Omental fat pad (tissue), 4 donors: ENCODE measurements at places on chromosomes 5 and 9. TPM values are rescaled to one million over a fixed set of nuclear protein-coding genes. Genes with fewer than 3 reads are reported as not detected.

- DNase-seq, result no peak
These were observed 40.8 kb upstream of the LARP1 start for GRCh38 chr5:154714266-154714986.

GRCh38 chr5:143140492-143141203, 262.8 kb downstream of the NR3C1 start:
- DNase-seq, result no peak

DNA sequence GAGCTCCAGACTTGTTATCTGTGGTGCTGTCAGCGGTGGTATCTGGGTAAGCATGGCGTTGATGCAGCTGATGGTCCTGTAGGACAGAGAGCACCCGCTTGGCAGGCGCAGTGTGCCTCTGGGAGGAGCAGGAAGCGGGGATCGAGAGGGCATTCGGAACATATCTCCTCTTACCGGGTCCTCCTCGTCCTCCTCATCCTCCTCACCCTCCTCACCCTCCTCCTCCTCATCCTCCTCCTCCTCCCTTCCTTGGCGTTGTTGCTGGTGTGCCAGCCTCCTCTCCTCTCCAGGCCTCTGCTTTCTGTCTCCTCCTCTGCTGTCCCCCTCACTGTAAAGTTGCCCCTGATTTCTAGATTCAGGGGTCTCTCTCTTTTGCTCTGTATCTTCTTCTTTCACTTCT, 21.2 kb downstream of the ECM2 start:
- DNase-seq, result no peak

GRCh38 chr5:104400941-104401340, 838.4 kb upstream of the NUDT12 start:
- no peak for DNase-seq

- no peak for DNase-seq
These were observed 138.5 kb upstream of the S1PR3 start for GRCh38 chr9:88852794-88853193.

DNA sequence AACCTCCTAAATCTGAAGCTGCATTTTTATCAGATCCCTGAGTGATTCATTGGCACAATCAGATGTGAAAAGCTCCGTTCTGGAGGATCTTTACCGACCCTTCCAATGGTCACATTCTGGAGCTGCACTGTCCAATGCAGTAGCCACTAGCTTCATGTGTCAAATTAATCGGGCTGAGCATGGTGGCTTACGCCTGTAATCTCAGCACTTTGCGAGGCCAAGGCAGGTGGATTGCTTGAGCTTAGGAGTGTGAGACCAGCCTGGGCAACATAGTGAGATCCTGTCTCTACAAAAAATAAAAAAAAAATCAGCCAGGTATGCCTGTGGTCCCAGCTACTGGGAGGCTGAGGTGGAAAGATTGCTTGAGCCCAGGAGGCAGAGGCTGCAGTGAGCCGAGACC, 3.7 kb downstream of the IL17B start:
- no peak for DNase-seq

DNA sequence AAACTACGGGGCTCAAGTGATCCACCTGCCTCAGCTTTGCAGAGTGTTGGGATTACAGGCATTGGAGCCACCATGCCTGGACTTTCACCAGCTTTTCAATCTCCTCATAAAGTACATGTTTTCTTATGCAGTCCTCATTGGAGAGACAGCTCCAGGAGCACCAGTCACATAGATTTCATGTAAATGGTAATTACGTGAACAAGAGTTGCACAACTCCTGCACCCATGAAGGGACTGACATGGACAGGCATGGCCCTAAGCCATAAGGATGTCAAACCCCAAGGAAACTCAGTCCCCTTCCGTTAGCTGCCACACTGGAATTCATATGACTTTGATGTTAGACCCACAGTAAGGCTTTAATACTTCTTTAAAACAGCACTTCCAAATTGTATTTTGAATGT, 7.6 kb upstream of the ADGRV1 start:
- no peak for DNase-seq

DNA sequence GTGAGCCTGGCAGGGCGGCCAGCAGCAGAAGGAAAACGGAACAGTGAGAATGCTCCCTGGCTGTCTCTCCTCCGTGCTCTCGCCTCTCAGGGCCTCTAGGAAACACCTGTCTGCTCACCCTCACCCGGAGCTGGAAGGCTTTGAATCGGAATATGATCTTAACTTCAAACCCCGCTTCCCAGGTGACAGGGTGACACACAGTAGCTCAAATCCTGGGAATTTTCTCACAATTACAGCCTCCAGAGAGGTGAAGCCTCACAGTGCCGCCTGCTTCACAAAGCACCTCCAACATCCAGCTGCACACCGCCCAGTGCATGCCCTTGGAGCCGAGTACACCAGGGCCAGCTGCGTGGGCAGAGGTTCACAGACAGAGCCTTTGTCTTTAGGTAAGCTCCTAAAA, 12.5 kb downstream of the SEC16A start:
- no peak for DNase-seq

DNA sequence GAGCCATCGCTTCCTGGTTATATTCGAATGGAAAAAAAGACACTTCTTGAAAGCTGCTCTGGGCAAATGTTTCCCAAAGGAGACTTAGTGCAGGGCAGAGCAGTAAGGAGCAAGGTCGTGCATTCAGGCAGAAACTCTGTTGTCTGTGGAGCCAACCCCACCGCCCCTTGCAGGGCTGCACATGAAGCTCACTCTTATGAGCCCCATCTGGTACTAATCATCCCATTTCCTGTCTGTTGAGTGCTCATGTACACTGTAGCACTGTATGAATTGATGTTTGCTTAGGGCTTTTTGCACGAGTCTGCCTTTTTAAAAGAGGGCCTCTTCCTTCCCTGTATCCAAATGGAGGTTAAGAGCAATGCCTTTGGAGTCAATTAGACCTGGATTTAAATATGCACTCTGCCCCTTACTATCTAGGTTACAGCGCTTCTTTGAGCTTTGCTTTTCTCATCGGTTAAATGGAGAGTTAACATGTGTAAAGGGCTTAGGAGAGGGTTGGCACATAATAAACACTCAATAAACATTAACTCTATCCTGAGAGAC, 25.4 kb downstream of the HMHB1 start:
- no peak for DNase-seq

GRCh38 chr9:92146610-92147009, 31.4 kb upstream of the SPTLC1 start:
- DNase-seq, result no peak

DNA sequence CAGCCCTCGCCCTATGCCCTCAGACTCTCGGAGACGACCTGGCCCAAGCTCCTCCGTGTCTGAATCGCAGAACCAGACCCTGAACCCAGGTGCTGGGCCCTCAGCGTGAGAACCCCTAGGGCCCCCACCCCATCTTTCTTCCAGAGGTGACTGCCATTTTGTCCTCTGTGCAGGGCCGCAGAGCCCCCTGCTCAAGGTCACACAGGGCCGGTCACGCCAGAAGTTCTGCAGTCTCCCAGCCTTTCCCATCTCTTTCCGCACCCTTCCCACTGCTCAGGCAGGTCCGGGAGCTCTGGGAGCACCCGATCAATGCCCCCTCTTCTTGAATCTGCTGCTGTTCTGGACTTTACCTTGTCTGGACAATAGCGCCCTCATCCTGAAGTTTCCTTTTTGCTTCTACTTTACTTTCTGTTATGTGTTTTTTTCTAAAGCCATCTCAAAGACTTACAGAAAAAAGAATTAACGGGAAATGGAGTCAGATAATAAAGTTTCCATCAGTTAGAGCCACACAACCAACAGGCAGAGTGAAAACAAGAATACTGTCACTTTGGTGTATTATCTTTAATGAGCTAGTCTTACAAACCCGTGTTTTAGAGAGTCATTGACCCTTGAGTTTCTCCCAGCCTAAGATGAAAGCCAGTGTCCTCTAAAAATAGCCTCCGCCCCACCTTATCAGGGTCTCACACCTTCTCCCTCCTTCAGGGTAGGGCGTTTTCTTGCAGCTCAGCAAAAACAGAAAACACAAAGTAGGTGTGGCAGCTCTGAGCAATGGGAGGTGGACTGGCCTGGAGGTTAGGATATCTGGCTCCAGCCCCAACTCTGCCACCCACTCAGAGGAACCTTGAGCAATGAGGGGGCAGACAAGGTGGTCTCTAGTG, 1.8 kb downstream of the TMOD1 start:
- DNase-seq, result no peak

DNA sequence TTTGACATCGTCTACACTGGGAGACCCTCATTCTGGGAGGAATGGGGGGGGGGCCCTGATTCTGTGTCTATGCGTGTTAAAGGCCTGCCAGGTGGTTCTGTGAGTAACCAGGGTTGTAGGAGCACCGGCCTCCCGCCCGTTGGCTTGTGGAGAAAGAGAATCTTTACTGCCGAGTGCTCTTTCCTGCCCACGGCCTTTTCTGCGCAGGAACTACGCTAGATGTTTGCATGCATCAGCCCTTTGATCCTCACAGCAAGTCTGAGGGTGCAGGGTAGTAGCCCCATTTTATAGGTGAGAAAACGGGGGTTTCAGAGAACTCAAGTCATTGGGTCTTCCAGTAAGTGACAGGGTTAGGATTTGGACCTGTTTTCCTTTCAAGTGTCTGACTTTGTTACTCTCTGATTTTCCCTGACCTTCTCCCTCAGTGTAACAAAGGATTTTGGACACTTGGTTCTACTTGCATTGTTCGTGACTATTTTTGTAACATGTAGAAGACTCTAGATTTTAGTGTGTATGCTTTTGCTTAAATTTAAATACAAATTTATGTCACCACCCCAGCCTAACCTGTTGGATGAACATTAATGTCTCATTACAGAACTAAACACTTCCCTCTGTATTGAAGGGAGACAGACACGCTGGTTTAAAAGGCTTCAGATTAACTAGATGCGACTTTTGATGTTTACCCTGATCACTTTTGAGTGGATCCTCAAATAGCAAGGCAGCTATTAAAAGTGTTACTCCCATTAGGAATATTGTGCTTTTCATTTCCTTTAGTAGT, 22.0 kb downstream of the MAST4 start:
- DNase-seq, result no peak

DNA sequence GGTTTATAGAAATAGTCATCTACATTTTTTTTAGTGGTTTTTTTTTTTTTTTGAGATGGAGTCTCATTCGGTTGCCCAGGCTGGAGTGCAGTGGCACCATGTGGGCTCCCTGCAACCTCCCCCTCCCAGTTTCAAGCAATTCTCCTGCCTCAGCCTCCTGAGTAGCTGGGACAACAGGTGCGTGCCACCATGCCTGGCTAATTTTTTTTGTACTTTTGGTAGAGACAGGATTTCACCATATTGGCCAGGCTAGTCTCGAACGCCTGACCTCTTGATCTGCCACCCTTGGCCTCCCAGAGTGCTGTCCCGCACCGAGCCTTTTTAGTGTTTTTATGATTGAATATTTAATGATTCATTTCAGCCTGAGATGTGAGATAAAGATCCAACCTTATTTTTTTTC, 27.3 kb downstream of the ANKRD33B start:
- no peak for DNase-seq

DNA sequence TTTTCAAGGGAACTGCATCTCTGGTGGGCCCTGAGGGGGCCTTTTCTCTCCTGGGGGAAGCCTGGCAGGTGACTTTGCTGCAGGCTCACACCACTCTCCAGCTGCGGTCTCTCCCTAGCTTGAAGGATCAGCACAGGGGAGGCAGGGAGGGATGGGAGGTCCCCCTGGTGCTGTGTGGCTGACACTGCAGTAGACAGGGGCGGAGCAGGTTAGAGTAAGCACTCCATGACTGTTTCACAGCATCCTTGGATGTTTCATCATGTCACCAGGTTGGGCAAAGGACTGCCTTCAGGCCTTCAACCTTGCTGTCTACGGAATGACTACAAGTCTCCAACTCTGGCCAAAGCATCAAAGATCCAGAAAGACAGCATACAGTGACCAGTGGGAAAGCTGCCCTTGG, 470.7 kb downstream of the CDK5RAP2 start:
- DNase-seq, result no peak

The GRXCR2 gene
- not detected for total RNA-seq

The IQGAP2 gene
- total RNA-seq, result 23.5 TPM

The RALGDS gene
- total RNA-seq, result 83.7 TPM

The HTR1A gene
- not detected for total RNA-seq

The P4HA2 gene
- 15.8 TPM for total RNA-seq

The SPATA31D3 gene
- not detected for total RNA-seq

The C8G gene
- total RNA-seq, result not detected

The OTP gene
- total RNA-seq, result not detected

The SLC25A2 gene
- total RNA-seq, result not detected

The SPAAR gene
- total RNA-seq, result 5.6 TPM

The C9 gene
- total RNA-seq, result not detected

The PIP5K1B gene
- 3.1 TPM for total RNA-seq

The PCDHA9 gene
- total RNA-seq, result not detected
